ENCODE measurements at places on chromosomes 1 and 21.

DNA sequence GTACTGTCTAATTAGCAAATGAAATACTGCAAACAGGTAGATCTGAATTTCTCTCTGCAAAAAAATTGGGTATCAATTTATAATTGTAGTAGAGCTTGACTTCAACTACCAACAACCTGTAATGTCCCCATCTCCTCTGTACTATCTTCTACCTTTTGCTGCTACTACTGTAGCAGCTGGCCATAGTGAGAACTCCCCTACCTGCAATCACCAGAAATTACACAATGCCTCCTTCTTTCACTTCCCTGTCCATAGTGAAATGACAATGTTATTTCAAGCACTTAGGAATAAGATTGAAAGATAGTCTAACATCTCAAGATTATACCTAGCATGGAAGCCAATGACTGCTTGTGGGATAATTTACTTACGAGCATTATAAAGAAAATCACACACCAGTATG, 100.4 kb downstream of the ACBD6 start:
- no peak for DNase-seq

- DNase-seq = no peak
Observed at GRCh38 chr1:171625225-171625624, 3.2 kb downstream of the MYOCOS start.

DNA sequence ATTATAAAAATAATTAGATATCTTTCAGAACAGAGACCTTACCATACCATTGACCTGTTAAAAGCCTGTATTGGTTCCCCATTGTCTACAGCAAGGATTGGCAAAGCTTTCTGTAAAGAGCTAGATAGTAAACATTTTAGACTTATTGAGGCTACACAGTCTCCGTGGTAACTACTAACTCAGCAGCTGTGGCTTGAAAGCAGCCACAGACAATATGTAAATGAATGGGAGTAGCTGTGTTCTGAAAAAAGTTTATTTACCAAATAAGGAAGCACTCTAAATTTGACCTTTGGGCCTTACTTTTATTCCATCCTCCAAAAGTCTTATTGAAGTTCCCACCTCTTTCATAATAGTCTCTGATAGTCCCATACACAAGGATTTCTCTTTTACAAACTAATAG, 39.7 kb downstream of the NUP210L start:
- DNase-seq = no peak

DNA sequence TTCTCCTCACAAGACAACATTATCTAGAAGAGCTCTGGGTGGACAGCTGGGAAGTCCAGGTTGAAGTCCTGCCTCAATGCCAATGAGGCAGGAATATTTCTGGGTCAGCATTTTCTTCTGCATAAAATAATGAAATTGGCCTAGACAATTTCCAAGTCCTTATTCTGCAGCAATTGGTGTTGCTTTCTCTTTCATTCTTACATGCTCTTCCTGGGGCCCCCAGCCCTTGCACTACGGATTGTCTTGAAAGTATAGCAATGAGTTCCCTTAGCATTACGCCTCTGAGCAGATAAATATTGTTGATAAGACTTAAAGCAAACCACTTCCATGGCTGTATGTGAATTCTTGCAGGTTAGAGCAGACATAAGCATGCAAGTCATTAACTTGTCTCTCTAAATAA, 188.5 kb downstream of the TGFBR3 start:
- DNase-seq = peak; percentile 11

GRCh38 chr1:152870831-152871730, 7.0 kb upstream of the SMCP start:
- DNase-seq = no peak

DNA sequence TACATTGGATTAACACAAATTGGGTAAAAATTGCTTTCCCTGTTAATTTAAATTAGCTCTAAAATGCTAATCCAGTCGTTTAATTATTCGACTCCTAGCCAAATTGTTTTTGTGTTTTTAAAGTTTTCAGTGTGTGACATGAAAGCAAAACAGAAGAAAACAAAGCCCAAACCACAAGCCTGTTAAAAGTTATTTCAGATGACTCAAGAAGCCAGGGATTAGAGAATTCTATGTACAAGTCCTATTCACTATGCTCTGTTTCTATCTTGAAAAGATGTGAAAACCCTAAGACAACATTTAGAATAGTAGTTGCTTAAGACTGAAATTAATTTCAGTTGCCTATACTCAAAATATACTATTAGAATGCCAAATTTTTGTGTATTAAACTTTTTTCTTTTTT, 294.8 kb upstream of the ADAMTS5 start:
- DNase-seq = no peak

GRCh38 chr1:61825393-61825792, 83.1 kb downstream of the PATJ start:
- no peak for DNase-seq

- no peak for DNase-seq
Observed at GRCh38 chr1:190479516-190479915, 1.9 kb upstream of the BRINP3 start.

DNA sequence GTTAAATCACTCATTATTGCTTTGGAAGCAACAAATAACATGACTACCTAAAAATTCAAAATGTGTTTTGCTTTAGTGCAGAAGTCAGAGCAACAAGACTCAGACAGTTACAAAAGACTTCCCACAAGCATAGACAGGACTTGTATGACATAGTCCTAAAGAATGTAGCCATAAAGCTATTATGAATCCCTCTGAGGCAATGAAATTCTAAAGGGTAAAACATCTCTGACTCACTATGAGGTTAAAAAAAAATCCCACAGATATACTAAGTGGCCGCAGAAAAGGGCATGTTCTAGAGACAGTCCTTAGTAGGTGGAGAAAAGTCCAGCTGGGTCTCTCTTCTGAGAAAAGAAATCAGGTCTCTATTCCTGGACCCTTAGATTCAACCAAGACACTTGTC, 4.9 kb downstream of the PRKAB2 start:
- no peak for DNase-seq

- no peak for DNase-seq
Observed at GRCh38 chr1:47436979-47437446, 831 bp upstream of the FOXD2 start.

GRCh38 chr1:47216278-47217059, 15.6 kb downstream of the TAL1 start:
- DNase-seq = no peak

GRCh38 chr21:44398499-44398898, 45.1 kb downstream of the TRPM2 start:
- DNase-seq = no peak

DNA sequence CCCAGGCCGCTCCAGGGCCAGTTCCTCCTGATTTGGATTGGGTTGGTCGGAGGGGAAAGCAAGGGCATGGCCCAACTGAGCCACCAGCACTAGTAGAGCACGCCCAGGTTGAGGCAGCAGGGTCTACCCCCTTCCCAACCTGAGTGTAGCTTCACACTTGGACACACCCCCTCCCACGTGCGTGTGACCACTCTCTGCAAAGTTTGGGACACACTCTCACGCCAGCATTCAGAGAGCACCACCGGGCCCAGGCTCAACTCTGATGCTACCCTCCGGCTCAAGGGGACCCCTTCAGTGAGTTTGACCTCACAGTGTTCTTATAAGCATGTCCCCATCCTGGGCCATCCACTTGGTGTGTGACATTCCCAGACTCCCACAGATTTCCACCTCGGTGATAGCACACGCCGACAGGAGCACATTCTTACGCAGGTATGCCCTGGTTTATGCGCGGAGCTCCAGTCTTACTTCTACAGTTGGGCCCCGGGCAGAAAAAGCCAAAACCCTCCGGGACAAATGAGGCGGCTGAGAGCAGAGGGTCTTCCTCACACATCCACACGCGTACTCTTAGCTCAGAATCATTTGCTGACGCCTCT, 3.0 kb upstream of the DMRTA2 start:
- no peak for DNase-seq

- DNase-seq = no peak
Observed at GRCh38 chr1:89822999-89823628, 2.3 kb downstream of the LRRC8D start.

DNA sequence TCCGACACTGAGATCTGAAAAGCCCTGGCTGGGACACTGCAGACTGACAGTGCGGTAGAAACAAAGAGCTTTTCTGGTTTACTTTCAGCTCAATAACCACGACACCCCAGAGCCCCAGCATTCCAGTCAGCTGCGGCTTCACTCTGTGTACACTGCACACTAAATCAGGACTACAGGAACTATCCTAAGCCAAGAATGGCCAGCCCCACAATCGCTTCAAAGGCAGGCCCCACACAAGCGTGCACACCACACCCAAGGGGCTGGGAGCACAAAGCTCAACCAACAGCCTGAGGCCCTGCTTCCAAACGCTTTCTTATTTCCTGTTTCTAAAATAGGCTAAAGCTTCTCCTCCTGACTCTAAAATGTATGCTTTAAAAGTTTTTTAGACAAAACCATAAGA, 28.4 kb downstream of the URB1 start:
- DNase-seq = no peak

DNA sequence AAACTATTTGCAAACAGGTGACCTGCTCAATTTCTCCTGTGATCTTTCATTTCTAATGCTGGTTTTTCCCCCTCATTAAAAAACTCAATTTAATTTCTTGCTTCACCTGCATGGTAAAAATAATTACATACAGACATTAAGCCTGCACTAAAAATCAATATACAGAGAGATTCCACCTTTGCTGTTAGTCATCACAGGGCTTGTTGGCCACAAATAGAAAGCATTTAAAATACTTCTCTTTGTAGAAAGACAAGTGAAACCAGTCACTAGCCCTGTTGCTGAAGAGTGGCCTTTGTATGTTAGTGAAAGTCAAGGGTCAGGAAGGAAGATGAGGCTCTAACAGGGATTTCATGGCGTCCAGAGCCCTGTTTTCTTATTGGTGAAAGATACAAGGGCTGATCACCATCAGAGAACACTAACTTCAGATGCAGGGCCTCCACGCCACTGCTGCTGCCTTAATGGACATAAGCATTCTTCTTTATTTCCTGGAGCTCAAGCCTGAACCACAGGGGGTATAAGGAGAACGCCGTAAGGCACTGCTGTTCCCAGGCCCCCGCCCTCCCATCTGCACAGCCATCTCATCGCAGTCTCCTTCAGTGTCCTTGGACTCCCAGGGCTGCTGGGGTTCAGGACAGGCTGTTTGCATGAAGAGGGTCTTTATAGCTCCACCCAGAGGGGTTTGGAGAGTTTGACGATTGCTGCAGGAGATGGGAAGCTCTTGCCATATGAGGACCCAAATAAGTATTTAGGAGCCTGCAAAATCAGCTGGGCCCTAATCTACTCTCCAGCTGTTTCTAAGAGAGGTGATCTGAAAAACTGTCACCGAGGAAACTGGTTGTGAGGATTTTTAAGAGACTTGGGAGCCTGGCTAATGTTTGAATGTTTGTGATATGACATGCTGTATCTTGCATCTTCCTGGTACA, 117.3 kb upstream of the IRF2BP2 start:
- DNase-seq = peak; percentile 35

GRCh38 chr1:69376408-69376807, 191.3 kb upstream of the LRRC7 start:
- no peak for DNase-seq

DNA sequence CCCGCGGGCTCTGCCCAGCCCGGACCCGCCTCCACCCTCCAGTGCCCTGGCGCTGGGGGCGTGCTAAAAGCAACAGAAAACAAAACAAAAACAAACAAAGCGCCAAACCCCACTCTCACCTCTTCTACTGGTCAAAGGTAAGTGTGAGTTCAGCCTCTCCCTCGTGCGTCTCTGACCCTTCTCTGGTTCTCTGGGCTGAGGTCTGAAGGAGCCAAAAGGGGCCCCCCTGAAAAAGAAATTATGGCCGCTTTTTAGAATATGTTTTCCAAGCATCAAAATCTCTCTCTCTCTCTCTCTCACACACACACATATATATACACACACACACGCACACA, 133.5 kb upstream of the DPYD start:
- DNase-seq = no peak

DNA sequence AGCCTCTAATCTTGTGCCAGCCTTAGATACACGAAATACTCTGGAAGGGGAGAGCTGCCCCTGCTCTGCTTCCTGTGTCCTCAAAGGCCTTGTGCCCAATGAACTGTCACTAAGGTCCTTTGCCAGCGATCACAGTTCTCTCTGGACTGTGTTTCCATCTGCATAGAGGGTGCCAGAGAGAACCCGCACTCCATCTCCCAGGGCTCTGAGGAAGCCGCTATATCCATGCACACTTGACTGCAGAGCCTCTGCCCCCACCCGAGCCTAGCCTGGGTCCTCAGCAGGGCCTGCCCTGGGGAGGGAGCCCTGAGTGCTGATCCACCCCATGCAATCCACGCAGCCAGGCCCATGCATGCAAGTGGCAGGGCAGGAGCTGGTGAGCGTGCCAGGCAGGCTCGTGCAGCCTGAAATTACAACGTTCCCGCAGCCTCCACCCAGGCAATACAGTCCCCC, 30.6 kb upstream of the KIF21B start:
- DNase-seq = no peak

DNA sequence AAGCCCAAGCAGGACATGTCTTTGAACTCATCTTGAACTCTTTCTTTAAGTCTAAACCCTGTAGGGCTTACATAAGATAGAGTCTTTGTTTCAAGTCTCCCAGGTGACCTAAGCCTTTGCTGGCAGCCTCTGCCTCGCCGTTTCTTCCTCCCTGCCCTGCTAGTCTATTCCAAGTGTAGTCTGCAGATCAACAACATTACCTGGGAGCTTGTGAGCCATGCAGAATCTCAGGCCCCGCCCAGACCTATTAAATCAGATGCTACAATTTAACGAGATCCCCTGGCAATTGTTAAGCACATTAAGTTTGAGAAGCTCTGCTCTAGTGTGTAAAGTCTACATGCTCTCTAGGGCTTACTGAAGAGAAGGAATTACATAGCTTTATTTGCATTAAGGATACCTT, 271.6 kb downstream of the PBX1 start:
- no peak for DNase-seq

DNA sequence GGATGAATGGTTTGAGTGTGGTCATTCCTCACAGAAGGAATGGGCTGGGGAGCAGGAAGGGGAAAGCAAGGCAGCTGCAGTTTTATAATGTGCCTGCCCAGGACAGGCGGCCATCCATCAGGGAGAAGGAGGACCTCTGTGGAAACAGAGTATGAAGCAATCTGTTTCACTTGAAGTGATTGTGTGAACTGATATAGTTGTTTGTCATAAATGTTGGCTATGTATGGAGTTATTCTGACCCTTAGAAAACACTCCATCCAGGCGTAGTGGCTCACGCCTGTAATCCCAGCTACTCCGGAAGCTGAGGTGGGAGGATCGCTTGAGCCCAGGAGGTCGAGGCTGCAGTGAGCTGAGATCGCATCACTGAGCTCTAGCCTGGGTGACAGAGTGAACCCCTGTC, 46.5 kb downstream of the NENF start:
- no peak for DNase-seq

DNA sequence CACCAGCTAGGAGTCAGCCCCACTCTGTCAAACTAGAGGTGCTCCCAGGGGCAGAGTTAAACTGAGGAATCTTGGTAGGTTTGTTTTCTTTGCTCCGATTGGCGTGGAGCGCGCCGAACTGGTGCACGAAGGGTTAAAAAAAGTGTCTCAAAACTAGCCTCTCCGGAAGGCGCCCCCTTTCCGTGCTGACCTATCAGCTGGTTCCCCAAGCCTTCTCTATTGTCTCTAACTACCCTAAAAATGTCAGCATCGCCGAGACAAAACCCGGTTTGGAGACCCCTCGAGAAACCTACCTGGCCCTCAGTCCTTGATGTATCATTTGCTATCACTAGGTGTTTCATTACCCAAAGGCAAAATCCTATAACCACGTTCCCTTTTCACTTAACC, 2.2 kb downstream of the TGFB2 start:
- DNase-seq = no peak

Data from GM12892 (cell line).